Mammary microvascular endothelial cell (primary cell): ENCODE measurements at places on chromosomes 1 and 21. TPM values are rescaled to one million over a fixed set of nuclear protein-coding genes. Genes with fewer than 3 reads are reported as not detected.

Gene FMO1
- total RNA-seq = not detected in 2 replicates

Gene PTCH2
- total RNA-seq = 0.13 and 0.20 TPM in 2 replicates

Gene PLA2G4A
- 4.7 and 6.8 TPM in 2 replicates for total RNA-seq

Gene UTS2
- total RNA-seq = not detected in 2 replicates

Gene TP53BP2
- 13.4 and 17.7 TPM in 2 replicates for total RNA-seq

Gene ACKR1
- total RNA-seq = not detected in 2 replicates

Gene AMY2A
- total RNA-seq = not detected in 2 replicates
